ENCODE measurements at places on chromosomes 4 and X. TPM values are rescaled to one million over a fixed set of nuclear protein-coding genes. Genes with fewer than 3 reads are reported as not detected.

The ACOX3 gene
- total RNA-seq = 26.0 TPM

The RAB33A gene
- 2.5 TPM for total RNA-seq

The YY2 gene
- total RNA-seq = 1.4 TPM

The VEGFD gene
- 3.2 TPM for total RNA-seq

The CTPS2 gene
- total RNA-seq = 9.5 TPM

The LDOC1 gene
- 6.8 TPM for total RNA-seq

The ANAPC4 gene
- 17.4 TPM for total RNA-seq

The AWAT2 gene
- not detected for total RNA-seq

The SOWAHD gene
- total RNA-seq = under 0.01 TPM

The KIF4A gene
- total RNA-seq = 0.86 TPM

The F11 gene
- total RNA-seq = not detected

The IL2 gene
- not detected for total RNA-seq

The COL4A5 gene
- total RNA-seq = 27.0 TPM

The FSTL5 gene
- total RNA-seq = not detected

The ADGRG4 gene
- total RNA-seq = not detected

The PRR32 gene
- total RNA-seq = not detected

The ADH7 gene
- not detected for total RNA-seq

The TMPRSS11D gene
- total RNA-seq = under 0.01 TPM

The CXCL11 gene
- total RNA-seq = not detected

The DDX53 gene
- not detected for total RNA-seq

The SYN1 gene
- 0.09 TPM for total RNA-seq

The AFM gene
- not detected for total RNA-seq

The FOXR2 gene
- total RNA-seq = not detected

The RASGEF1B gene
- not detected for total RNA-seq

The ARX gene
- not detected for total RNA-seq

The CTSO gene
- 20.3 TPM for total RNA-seq

The CXCL8 gene
- 1.9 TPM for total RNA-seq

The CCDC160 gene
- total RNA-seq = not detected

The SPANXD gene
- total RNA-seq = not detected

The HNRNPD gene
- total RNA-seq = 18.0 TPM

The PHKA1 gene
- total RNA-seq = 4.3 TPM

The MAGEB2 gene
- not detected for total RNA-seq

All from bronchial smooth muscle cell (primary cell).